NCI-H1930 (cell line): ENCODE measurements at places on chromosomes 3 and 15.

DNA sequence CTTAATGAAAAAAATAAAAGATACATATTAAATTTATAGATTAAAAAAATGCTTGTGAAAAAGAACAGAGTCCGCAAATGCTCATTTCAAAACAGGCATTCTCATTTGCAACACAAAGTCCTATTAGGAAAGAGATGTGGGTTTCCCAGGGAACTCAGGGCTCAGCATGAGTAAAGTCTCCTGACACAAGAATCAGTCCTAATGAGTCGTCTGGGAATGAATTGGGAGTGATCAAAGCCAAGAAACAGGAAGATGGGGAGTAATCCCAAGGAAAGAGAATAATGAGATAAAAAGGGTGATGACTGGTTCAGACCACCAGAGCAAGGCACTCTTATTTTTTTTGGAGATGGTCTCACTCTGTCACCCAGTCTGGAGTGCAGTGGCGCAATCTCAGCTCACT, 443.7 kb downstream of the NR2F2 start:
- DNase-seq = no peak

GRCh38 chr3:73954506-73954905, 329.8 kb upstream of the PDZRN3 start:
- no peak for DNase-seq

- DNase-seq = no peak
These were observed 782 bp upstream of the IREB2 start for GRCh38 chr15:78437107-78437761.

- DNase-seq = no peak
These were observed 63.3 kb downstream of the RBM6 start for GRCh38 chr3:50003216-50003615.

- no peak for DNase-seq
These were observed 39.0 kb upstream of the CBLB start for GRCh38 chr3:105907777-105908176.

GRCh38 chr3:184733971-184734608, 22.2 kb upstream of the MAGEF1 start:
- no peak for DNase-seq

DNA sequence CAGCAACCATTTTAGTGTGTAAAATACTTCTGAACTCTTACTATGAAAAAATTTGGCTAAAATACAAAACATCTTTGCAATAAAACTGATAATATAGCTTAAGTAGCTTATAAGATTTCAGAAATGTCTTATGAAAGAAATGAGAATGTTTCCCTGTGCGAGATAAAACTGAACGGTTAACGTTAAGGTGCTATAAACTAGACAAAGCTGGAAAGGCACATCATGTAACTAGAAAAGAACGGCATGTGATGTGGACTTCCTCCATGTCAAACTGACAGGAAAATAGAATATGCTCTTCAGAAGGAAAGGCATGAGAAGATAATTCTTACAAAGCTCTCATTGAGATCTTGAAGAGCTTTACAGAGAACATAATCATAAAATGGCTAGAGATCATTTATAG, 36.5 kb downstream of the NCK1 start:
- no peak for DNase-seq

DNA sequence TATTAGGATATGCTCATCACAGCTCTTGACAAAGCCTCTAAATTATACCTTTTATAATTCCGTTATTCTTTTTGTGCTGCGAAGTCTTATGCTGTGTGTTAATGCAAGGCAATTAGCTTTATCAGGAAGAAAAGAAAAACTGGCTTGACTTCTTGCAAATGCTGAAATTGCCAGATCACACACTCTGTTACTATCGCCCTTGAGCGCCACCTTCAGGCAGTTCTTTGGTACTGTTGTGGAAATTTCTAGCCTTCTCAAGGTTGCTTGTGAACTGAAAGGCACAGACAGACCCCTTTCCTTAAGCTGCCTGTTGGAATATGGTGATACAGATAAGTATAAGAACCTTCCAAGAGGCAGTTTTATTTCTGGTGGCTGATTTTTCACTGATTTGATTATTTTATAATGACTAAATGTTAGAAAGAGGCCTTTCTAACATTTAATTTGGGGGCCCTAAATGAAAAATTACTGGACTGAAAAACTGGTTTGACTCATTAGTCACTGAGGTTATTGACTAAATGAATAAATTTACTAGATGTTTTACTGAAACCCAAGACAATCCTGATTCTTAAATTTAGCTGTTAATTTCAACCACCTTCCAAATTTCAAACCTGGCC, 126.2 kb upstream of the RASGRP1 start:
- peak; percentile 17 for DNase-seq

DNA sequence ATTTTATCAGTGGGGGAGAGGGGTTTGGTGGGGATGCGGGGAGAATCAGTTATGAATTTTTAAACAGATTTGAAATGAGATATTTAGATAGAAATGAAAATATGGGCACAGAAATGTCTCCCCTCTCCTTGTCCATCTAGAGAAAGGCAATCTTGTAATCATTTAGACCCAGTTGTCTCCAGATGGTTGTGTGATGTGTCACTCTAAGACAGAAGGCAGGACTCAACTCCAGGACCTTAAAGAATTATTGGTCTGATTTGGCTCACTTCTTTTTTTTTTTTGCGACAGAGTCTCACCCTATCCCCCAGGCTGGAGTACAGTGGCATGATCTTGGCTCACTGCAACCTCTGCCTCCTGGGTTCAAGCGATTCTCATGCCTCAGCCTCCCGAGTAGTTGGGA, 77.2 kb downstream of the EOMES start:
- DNase-seq = no peak

DNA sequence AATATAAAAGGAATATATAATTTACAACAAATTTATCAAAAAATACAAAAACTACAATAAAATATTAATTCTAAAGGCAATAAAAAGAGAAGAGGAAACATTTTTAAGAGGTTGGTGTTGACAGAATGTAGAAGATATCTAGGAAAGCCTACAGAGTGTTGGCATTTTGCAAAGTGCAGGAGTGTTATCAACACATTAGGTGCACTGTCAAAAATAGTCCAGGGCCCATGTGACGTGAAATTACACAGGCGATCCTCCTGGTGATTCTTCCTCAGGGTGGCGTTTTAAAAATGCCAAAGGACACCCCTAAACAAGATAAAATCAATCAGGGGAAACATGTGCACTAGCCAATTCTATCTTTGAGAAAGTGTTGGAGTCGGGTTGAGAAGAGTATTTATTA, 222.7 kb downstream of the ARPP21 start:
- DNase-seq = no peak

DNA sequence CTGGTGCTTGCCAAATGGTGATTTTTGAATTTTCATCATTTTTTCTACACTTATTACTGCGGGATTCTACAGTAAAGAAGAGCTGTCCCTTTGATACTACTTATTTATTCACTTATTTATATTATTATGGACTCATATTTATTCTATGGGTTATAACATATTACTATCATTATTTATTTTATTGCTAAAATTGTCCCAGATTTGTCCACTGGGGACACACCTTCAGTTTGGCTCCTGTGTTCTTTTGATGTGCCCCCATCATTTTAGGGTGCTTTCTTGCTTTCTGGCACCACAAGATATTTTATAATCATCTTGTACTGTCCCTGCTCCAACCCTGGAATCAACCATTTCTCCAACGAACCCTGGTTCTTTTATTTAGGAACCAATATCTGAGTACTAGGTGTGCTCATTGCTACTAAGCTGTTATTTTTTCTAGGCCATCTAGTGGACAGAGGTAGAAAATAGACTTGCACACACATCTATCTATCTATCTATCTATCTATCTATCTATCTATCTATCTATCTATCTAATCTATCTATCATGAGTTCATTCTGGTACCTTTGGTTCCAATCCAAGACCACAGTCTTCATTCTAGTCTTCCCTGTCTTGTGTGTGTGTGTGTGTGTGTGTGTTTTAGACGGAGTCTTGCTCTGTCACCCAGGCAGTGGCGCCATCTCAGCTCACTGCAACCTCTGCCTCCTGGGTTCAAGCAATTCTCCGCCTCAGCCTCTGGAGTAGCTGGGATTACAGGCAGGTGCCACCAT, 16.0 kb downstream of the SLC22A14 start:
- DNase-seq = no peak

DNA sequence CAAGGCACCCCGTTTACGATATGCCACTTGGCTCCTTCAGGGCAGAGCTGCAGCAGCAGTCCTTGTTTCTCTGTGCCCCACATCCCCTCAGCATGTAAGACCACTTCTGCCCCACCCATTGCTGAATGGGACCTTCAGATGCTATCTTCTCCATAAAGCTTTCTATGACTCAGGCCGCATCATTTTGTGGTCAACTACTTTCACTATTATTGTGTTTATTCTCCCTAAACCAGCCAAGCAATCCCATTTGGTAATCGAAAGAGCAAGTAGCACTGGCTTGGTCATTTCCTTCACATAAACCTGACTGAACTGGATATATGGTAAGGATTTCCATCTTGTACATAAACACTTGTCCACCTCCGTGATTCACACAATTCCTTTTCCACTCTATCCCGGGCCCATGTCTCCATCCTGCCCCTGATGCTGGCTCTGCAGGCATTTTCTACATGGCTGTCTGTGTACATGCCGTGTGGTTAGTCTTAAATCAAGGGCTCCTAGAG, 25.7 kb downstream of the LIPC start:
- no peak for DNase-seq

GRCh38 chr3:177169936-177170722, 27.2 kb downstream of the TBL1XR1 start:
- no peak for DNase-seq

DNA sequence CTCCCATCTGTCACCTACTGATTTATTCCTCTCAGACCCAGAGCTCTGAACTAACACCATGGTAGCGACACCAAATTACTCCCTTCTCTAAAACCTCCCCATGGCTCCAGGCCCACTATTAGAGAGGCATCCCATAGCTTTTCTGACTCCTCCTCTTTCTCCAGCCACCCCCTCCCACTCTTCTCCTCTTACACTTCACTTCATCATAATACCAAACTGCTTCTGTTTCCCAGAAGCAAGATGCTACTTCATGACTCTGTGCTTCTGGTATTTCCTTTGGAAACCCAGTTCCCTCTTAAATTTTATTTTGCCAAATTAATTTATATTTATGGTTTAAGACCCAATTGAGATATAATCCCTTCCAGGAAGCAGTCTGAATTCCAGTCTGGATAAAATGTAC, 465.1 kb upstream of the PDZRN3 start:
- DNase-seq = no peak

DNA sequence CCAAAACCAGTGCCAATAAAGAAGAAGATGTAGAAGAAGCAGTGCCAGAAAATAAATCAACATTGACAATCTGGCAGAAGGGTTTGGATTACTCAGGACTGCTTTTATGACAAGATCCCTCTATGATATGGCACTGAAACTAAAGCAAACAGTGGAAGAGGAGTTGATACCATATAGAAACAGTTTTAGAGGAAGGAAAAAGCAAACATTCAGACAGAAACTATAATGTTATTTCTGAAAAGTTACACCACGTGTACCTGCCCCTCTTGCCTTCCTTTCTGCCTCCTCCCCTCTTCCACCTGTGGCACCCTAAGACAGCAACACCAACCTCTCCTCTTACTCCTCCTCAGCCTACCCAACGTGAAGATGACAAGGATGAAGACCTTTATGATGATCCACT, 63.0 kb downstream of the SFMBT1 start:
- DNase-seq = no peak

DNA sequence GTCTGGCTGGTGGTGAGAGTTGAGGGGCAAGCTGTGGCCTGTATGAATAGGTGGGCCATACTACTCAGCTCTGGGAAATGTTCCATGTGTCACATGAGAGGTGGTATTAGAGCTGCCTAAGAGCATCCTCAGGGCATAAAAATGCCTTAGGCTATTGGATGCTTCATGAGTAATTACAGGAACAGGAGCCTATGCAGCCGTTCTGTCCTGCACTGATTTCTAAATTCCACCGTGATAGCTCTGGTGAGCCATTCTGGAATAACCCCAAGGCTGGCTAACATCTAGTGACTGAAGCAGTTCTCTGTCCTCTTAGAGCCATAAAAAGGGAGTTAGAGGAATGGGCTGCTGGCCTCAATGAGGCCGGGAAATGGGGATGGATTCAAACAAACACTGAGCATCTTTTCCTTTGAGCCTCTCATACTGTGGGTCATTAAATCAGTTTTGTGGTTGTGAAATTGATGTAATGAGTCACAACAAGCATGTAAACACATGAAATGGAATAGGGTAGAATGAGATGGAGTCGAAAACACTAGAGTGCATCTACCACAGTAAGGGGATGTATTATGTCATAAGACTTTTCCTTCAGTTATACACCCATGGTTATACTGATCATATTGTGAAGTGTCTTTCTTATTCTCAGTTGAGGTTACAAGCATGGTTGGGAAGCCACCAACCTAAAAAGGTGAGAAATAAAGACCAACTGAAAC, 41.0 kb downstream of the DGKG start:
- DNase-seq = no peak

DNA sequence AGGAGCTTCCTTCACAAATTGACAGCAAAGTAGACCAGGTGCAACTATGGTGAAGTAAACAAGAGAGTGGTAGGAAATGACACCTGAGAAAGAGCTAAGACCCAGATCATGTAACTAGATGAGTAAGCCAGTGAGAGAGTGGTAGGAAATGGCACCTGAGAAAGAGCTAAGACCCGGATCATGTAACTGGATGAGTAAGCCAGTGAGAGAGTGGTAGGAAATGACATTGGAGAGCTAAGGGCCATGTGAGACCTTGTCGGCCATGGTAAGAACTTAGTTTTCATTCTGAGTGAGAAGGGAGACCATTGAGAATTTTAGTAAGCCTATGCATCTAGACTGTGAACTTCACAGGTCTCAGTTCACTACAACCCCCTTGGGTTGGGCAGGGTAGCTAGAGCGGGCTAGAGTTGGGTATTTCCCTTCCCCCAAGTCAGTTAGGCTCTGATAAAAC, 5.4 kb upstream of the SENP7 start:
- DNase-seq = no peak

DNA sequence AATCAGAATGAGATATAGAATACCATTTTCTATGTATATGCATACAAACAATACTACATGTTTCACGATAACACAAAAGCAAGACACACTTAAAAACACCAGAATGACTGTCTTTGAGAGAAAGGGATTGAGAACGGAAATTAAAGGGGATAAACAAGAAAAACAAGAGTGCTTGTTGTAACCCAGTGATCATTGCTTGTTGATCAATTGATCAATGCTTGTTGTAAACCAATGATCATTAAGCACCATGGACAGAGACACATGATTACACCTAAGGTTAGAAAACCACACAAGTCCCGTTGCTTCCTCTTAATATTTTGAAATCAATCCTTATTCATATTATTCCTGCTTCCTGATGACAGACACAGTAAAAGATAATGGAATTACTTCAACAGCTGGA, 1.1 kb upstream of the OR4F15 start:
- no peak for DNase-seq

- DNase-seq = no peak
These were observed 10.8 kb downstream of the GLYCTK start for GRCh38 chr3:52298149-52299098.

DNA sequence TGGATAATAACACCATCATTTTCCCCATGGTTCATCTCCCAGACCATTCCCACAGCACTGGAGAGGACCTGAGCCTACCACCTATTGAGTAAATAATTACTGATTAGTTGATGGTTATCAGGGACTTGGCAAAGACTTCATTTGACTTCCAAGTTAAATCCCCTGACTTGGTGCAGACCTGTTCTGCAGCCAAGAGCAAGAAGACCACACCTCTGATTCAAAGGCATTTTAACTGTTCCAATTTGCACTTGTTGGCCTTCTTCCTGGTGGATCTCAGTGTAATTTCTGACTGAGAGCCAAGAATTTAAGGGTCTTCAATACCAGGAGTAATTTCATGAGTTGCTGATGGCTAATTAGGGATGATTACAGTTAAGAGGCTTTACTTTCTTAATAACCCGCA, 24.0 kb downstream of the THSD4 start:
- DNase-seq = no peak

GRCh38 chr15:66808181-66808824, 106.3 kb downstream of the SMAD6 start:
- no peak for DNase-seq
